ENCODE measurements at places on chromosomes 2 and 18. TPM values are rescaled to one million over a fixed set of nuclear protein-coding genes. Genes with fewer than 3 reads are reported as not detected.

DNA sequence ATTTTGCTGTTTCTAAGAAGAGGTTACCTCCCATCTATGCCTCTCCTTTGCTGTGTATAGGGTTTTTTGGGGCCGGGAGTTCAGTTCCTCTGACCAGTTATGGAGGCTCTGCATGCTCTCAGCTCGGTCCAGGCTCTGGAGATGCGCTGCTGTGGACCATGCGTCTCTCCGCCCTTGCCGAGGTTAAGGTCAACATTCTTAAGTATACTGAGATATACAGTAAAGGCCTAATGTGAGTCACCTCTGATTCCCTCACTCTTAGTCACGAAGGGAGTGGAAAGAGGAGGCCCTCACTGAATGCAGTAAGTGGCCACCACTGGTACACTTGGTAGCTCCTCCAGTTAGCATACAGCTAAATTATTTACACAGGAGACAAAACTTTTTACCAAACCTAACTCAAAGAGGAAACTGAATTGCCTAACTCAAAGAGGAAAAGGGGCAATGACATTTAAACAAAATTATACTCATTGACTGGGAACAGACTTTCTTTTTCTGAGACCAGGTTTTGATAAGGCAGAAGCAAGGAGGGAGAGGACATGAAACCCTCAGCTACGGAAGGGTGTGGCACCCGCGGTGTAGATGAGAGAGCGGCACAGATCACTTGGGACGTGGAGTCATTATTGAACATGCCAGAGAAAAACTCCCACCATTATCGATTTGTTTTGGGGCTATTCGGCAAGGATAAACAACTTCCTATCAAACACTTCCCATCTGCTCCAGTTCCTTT, 98.7 kb downstream of the COPS8 start:
- no peak for DNase-seq

The LAMA1 gene
- total RNA-seq, result 0.07 TPM

The ANKRD30BL gene
- total RNA-seq, result not detected

GRCh38 chr18:59908799-59909198, 9.0 kb downstream of the PMAIP1 start:
- DNase-seq, result no peak

DNA sequence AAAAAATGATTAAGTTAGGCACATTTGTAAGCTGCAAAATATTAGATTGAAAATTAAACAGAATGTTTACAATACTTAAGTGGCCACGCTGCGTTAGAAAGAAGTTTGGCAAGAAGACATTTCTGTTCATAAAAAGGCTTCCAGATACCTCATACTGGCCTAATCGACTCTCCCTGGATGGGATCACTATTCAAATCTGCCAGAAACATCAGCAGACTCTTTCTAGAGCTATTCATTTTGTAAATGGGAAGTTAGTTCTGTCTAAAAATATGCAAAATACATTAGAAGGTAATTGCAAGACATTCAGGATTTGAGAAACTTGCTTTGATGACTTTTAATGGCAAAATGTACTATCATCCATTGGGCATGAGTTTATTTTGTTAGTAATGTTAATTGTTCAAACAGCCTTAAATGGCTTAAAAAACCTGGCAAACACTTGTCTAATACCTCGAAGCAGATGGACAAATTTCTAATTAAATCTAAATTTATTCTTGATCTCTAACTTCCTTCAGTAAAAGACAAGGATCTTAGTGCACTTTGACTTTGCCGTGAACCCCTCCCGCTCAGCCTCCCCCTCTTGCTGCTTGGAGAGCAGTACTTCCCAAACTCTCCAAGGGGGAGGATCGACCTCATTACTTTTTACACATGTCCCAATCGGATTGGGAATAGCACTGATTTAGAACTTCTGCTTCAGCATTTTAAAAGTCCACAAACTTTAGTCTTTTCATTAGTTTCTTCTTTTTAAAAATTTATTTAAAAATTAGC, 103.5 kb downstream of the SMIM21 start:
- no peak for DNase-seq

DNA sequence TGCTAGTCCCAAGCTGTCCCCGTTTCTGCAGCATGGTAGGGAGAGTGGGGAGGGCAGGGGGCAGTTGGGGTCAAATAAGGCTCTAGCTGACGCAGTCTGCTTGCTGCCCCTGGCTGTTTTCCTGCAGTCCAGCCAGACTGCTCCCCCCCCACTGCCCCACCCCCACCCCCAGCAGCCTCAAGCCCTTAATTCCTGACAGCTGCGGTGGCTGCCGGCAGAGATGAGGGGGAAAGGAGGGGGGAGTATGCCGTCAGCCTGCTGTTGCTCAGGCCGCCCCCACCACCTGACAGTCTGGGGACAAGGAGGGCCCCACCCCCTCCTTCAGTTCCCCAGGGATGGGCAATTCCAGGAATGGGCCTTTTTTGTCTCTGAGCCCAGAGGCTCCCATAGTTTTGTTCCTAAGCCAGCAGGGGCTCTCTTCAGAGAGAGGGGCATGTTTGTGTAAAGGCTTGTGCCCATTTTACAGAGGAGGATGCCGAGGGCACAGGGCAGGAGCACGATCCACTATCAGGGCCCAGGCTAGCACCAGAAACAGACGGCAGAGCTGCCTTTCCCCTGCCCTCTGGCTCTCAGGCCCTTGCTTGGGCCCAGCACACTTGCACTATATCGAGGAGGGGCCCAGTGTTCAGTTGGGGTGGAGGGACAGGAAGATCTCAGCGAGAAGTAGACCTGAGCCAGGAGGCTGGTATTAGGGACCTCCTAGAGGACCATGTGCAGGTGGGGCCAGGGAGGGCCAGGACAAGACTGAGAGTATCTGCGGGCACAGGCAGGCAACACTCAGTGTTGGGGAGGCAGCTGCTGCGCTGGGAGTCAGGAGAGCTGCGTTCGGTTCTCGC, 1.5 kb upstream of the WNT10A start:
- DNase-seq, result no peak

DNA sequence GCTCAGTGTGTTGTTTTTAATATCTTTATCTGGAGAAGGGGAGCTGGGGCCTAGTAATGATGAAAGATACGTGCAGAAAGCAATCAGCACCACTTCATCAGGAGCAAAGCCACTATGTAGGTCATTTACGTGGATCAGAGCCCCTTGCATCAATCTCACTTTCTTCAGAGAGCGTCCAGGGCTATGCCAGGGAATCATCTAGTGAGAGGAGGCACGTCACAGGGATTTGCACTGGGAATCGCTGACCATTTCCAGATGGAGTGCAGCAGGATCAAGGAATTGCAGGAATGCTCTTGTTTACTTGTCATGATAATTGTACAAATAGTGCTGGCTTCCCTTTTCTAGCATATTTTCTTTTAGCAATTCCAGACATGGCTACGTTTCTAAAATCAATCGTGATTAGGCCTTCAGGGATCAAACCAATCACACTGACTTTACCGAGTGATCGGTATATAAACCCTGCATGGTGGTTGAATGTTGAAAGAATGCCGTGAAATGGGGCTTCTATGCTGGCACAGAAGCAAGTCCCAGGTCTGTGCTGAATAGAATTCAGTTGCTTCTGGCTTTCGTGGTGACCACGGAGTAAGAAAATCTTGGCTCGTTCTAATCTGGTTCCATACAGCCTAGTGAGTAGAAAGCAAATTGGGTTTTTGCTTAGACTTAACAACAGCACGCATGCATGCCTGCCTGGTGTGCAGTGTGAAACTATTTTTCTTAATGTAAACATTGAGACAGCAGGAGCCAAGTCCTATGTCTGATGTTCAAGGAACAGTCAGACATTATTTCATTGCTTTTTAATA, 122.8 kb downstream of the TMEM200C start:
- no peak for DNase-seq

DNA sequence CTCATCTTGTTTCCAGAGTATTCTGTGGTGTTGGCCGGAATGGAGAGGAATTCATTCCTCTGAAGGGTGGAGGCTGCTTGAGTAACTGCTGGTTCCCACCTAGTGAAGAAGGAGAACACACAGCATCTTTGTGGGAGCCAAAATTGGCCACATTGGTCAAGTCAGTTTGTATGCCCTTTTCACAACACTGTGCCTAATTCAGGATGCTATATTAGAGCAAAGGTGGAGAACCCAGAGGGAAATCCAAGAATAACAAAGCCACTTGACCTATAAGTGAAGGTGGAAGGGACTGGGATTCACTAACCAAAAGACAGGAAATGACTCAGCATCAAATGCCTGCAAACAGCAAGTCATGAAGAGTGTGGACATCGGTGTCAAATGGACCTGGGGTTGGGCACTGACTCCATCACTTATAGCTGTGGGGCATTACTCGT, 27.3 kb upstream of the MLPH start:
- DNase-seq, result no peak

- no peak for DNase-seq
These were observed 40.8 kb downstream of the AGPS start for GRCh38 chr2:177433402-177433801.

The GKN1 gene
- not detected for total RNA-seq

GRCh38 chr2:31237348-31238017, 3.5 kb downstream of the EHD3 start:
- no peak for DNase-seq

GRCh38 chr2:58871469-58872142, 630.5 kb upstream of the FANCL start:
- DNase-seq, result no peak

The RGPD3 gene
- total RNA-seq, result 0.38 TPM

DNA sequence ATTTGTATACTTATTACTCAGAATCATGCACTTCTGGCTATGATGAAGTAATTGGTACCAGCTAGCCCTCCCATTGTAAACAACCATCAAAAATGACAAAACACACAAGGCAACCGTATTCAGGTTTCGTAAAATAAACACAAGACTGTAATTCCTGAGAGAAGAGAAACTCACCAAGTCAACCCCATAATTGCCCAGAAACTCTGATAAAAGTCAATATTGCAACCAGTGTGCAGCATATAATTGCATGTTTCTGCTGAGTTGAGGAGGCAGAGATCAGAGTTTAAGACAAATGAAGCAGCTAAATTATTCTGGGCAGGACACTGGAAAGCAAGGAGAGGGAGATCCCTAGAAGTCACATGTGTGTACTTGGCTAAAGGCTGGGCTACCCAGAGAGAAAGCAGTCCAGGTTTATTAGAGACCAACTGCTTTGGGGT, 90.3 kb downstream of the ROCK2 start:
- no peak for DNase-seq

The SERPINE2 gene
- 0.41 TPM for total RNA-seq

The RBKS gene
- 0.41 TPM for total RNA-seq

DNA sequence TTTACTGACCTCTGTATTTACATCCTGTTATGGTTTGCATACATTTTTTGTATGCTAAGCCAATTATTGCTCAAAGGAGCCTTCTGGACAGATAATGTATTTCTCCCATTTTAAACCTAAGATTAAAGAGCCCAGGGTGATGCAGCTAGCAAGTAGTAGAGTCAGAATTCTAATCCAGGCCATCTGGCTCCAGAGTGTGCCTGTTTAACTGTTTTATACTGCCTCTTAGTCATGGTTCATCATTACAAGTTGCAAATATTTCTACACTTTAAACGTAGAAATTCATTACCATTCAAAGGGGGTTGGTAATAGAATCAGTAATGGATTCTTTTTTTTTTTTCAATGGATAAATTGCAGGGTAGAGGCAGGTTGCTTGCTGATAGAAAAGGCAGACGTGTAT, 52.4 kb downstream of the EPC2 start:
- DNase-seq, result no peak

GRCh38 chr2:164754157-164755093, 87.2 kb downstream of the COBLL1 start:
- no peak for DNase-seq

DNA sequence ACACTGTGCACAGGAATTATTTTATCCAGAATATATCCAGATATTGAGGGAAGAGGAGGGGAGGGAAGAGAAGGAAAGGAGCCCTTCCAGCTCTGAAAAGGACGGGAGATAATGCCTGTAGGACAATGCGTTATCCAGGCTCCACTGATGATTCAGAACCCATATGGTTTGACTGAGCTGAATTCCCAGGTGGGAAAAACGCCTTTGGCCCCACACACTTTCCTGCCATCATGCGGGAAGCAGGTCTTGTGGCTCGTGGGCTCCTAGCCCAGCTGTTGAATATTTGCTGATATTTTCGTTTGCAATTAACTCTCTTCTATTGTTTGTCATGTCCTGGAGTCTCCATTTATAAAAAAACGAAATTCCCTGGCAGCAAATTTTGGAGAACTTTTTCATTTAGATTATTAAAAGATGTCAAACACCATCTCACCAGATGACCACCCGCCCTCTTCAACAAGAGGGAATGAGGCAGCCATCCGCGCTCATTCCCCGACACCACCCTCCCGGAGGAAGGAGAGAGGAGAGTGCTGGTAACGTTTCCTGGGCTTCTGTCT, 8.9 kb downstream of the COL6A3 start:
- no peak for DNase-seq

The UPP2 gene
- total RNA-seq, result not detected

- no peak for DNase-seq
These were observed 279.8 kb downstream of the RBM43 start for GRCh38 chr2:150981826-150982225.

Measured in gastrocnemius medialis (tissue), 4 donors.